ENCODE measurements at places on chromosomes 5 and 9. TPM values are rescaled to one million over a fixed set of nuclear protein-coding genes. Genes with fewer than 3 reads are reported as not detected.

SLC6A18 gene
- total RNA-seq: not detected

ZNF483 gene
- 5.3 TPM for total RNA-seq

SLCO6A1 gene
- not detected for total RNA-seq

MSX2 gene
- 5.3 TPM for total RNA-seq

HAVCR2 gene
- 2.7 TPM for total RNA-seq

PCDHA8 gene
- total RNA-seq: not detected

BASP1 gene
- total RNA-seq: 13.6 TPM

ZBED3 gene
- total RNA-seq: 6.5 TPM

PCDHB5 gene
- total RNA-seq: 6.4 TPM

OR1K1 gene
- not detected for total RNA-seq

ADRB2 gene
- total RNA-seq: 4.7 TPM

FOXD4 gene
- total RNA-seq: not detected
